CD4-positive, alpha-beta T cell treated with Interleukin-4 for 1 hour (primary cell): ENCODE measurements at places on chromosomes 13 and 19.
A peak's percentile ranks its signal among the peaks of the same experiment; 100 is the strongest.

- DNase-seq = no peak
Measured at GRCh38 chr13:21338639-21339278, 120.3 kb downstream of the ZDHHC20 start.

GRCh38 chr19:16851031-16851712, 22.0 kb downstream of the SIN3B start:
- no peak for DNase-seq

GRCh38 chr13:93338906-93339305, 112.3 kb downstream of the GPC6 start:
- DNase-seq = no peak

DNA sequence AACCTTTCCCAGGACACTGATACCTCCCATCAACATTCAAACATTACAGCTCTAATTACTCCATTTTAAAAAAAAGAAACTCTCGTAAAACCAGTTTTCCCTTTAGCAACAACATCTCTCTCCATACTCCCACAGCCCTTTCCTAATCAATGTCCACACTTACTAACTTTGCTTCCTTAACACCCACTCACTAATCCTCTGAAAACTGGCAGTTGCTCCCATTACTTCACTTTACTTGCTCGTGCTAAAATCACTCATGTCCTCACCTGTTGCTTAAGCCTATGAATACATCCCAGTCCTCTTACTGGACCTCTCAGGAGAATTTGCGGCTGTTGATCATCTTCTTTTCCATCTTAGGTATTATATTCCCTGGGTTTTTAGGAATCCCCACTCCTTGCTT, 44.8 kb downstream of the RBM26 start:
- DNase-seq = no peak

GRCh38 chr13:29160862-29161261, 340.7 kb downstream of the MTUS2 start:
- DNase-seq = no peak

GRCh38 chr13:45773236-45773635, 71.1 kb downstream of the CBY2 start:
- DNase-seq = no peak

DNA sequence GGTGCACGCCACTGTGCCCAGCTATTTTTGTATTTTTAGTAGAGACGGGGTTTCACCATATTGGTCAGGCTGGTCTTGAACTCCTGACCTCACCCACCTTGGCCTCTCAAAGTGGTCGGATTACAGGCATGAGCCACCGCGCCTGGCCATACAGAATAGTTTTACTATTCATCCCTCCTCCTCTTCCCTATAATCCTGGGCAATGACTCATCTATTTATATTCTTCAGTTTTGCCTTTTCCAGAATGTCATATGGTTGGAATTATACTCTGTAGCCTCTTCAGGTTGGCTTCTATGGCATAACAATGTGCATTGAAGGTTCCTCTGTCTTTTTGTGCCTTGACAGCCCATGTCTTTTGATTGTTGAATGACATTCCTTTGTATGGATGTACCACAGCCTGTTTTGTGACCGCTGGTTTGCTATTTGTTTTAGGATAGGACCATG, 22.2 kb upstream of the LRP3 start:
- DNase-seq = no peak

DNA sequence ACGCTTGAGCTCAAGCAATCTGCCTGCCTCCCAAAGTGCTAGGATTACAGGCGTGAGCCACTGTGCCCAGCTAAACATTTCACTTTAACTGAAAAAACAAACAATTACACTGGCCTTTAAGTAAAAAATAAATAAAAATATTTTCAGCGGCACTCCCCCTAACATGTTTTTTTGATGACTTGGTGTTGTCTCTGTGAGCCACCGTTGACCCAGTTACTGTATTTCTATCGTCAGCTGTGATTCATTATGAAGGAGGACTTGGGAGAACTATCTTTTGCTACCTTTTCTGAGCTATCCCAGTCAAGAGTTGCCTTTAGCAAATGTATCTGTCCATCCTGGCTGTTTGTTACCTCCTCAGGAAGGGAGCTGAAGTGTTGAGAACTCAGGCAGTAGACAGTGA, 18.5 kb upstream of the C19orf33 start:
- DNase-seq = no peak

DNA sequence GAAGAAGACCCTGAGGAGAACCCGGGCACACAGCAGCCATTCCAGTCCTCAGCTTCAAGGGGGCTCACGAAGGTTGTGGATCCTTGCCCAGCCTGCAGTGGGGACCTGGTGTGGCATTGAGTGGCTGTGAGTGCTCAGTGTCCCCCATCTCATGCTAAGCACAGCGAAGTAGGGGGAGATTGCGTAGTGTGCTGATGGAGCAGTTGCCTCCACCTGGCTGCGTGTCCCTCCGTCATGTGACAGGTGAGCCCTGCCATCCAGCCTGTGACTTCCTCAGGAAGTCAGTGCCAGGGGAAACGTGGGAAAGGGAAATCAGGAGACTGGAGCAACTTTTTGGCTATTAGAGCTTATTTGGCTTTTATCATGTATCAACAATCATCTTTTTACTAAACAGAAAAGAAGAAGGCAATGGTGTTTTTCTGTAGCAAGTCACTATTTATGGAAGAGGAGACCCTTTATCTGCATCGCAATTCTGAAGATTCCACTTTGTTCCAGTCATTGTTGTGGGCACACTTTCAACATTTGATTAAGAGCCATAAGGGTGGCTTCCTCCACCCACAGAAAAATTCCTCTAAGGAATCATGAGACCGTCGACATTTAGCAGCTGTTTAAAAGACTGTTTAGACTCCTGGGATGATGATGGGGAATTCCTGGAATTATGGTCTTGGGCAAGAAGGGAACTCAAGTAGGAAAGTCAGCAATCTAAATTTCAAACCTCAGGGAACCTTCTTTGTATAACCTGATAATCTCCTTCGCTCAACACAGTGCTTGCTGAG, 126.8 kb upstream of the SPATA13 start:
- DNase-seq = no peak

DNA sequence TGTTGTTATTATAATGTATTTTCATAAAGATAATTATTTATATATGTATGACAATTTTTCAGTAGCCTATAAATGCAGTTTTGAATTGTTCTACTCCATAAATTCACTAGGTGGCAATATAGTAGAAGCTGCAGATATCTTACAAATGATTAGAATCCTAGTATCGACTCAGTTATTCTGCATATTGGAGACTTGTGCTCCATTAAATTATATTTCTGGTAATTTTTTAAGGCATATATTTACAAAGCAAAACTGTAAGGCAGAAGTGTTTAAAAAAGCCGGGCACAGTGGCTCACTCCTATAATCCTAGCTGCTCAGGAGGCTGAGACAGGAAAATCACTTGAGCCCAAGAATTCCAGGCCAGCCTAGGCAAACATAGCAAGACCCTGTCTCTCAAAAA, 58.7 kb downstream of the DPY19L3 start:
- DNase-seq = peak; percentile 21

GRCh38 chr19:48991873-48992580, 1.1 kb downstream of the GYS1 start:
- DNase-seq = peak; percentile 36

DNA sequence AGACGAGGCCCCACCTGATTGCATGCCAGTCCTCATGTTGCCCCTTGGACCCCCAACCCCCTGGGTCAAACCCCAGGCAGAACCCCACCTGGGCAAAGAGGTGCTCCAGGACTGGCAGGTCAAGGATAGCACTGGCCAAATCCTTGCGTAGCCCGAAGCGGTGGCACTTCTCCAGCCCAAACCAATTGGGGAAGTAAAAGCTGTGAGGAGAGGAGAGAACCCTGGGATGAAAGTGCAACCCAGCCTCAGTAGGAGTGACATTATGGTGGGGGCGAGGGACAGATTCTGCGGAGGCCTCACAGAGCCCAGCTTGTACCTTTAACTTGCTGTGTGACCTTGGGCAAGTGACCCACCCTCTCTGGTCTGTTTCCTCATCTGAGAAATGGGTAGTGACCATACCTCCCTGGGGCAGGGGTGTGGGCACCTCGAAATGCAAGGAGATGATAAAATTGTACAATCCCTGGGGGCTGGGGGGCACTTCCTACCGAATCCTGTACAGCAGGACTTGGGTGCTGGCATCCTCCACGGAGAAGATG, 4.4 kb downstream of the JAK3 start:
- DNase-seq = no peak

DNA sequence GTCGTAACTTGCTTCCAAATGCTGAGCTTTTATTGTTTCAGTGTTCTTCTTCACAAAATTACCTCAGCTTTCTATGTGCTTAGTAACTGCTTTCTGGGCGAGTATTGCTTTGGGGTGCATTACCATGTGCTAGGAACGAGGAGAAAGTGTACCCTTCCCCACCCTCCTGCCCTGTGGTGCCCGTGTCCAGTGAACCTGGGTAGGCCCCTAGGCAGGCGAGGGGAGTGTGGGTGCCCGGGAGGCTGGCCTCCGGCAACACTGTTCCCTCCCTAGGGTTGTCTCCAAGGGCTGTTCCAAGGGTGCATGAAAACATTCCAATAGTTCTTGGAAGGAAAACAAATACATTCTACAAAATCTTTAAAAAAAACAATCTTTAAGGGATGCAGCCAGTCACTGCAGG, 216.5 kb upstream of the SOX1 start:
- DNase-seq = no peak

DNA sequence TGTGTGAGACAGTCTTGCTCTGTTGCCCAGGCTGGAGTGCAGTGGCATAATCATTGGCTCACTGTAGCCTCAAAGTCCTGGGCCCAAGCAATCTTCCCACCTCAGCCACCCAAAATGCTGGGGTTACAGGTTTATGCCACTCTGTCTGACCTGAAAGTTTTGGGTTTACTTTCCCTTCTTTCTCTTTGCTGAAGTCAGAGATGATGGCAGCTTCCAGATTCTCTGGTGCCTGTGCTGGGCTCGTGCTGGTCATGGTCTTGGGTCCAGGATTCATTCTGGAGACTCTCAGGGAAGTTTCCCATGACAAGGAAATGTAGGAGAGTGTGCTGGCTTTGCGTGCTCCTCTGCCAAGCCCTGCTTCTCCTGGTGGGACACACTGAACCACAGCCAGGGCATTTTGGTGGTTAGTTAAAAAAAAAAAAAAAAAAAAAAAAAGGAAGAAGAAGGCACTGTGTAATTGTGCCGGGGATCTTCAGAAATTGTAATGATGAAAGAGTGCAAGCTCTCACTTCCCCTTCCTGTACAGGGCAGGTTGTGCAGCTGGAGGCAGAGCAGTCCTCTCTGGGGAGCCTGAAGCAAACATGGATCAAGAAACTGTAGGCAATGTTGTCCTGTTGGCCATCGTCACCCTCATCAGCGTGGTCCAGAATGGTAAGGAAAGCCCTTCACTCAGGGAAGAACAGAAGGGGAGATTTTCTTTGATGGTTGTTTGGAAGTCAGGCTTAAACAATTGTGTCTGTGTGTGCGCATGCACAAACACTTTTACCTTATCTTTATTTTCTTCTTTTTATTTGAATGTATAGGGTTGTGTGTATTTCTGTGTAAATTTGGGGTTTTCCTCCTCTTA, at the start of gene ALOX5AP:
Gene ALOX5AP (plus strand): TSS at position 519 of the 847 bp plus-strand sequence. CDS start 63 bp downstream, at position 582.
- DNase-seq = peak; percentile 60

GRCh38 chr13:95246292-95247082, 54.8 kb downstream of the ABCC4 start:
- no peak for DNase-seq

GRCh38 chr13:104553896-104554295, 1487.7 kb upstream of the SLC10A2 start:
- DNase-seq = no peak

- DNase-seq = no peak
Measured at GRCh38 chr13:74280795-74281490, 146.7 kb upstream of the KLF12 start.

DNA sequence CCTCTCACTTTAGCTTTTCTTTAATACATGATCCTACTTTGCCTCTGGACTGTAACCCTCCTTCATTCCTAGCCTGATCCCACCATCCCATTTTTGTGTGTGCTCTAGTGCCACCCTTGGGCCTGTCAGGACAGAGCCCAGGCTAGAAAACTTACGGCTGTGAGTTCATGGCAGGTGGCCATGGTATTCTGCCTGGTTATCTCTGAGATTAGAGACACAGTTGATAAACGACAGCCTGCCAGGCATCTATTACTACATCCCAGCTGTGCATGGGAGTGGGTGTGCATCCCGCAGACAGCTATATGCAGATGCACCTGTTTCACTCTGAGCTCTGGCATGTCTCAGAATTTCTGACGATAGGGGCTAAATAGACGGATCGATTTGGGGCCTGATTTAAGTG, 110.9 kb downstream of the HS6ST3 start:
- no peak for DNase-seq

- no peak for DNase-seq
Measured at GRCh38 chr13:73677048-73677601, 457.1 kb downstream of the KLF12 start.
